ENCODE measurements at places on chromosomes 3 and 15. TPM values are rescaled to one million over a fixed set of nuclear protein-coding genes. Genes with fewer than 3 reads are reported as not detected.

GRCh38 chr15:60235951-60236710 lies 161.7 kb downstream of the ANXA2 start:
- DNase-seq: no peak

DNA sequence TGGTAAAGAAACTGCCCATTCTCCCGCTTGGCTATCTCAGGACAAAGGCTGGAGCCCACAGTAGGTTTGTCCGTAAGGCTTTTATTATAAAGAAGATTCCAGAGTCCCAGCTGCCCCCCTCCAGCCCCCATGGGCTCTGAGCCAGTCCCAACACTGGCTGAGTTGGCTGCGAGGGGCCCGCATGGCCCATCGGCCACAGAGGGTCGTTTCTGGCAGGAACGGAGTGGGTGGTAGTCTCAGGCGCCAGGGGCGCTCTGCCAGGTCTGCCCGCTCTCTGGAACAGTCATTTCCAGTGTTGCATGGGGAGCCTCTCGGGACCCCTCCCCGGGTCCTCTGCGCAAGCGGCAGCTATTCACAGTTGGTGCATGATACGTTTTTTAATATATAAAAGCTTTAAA lies 12.2 kb downstream of the H1-8 start:
- DNase-seq: no peak

GRCh38 chr3:146747051-146747450 lies 141.9 kb upstream of the PLSCR5 start:
- DNase-seq: no peak

DNA sequence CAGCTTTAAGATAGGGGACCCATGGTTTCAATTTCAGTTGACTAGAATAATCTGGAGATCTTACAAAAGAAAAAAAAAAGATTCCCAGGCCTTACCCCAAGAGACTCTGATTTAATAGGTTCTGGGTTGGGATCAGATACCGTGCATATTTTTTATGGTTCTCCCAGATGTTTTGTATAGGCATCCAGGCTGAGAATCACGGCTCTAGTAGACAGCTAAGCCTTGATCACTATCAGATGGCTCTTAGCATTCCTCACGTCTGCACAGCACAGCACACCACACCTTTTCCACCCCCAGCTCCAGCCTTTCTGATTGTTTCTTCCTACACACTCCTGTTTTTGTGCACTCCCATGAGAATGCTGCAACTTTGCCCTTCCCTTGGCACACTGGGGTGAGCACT lies 40.8 kb downstream of the TMEM45A start:
- DNase-seq: no peak

DNA sequence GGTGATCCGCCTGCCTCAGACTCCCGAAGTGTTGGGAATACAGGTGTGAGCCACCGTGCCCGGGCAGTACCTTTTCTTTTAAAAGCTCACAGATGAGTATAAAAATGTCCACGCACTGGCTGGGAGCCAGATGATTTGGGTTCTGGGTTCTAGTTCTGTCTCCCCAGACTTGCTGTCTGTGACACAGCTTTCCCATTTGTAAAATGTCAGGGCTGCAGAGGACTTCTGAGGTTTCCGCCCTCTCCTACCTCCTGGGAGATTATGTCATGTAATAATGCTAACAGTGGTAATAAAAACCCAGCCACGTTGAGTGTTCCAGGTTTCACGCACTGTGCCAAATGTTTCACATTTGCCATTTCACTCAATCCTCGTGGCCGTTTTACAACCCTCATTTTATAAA lies 1.3 kb upstream of the PPP4R2 start:
- DNase-seq: no peak

DNA sequence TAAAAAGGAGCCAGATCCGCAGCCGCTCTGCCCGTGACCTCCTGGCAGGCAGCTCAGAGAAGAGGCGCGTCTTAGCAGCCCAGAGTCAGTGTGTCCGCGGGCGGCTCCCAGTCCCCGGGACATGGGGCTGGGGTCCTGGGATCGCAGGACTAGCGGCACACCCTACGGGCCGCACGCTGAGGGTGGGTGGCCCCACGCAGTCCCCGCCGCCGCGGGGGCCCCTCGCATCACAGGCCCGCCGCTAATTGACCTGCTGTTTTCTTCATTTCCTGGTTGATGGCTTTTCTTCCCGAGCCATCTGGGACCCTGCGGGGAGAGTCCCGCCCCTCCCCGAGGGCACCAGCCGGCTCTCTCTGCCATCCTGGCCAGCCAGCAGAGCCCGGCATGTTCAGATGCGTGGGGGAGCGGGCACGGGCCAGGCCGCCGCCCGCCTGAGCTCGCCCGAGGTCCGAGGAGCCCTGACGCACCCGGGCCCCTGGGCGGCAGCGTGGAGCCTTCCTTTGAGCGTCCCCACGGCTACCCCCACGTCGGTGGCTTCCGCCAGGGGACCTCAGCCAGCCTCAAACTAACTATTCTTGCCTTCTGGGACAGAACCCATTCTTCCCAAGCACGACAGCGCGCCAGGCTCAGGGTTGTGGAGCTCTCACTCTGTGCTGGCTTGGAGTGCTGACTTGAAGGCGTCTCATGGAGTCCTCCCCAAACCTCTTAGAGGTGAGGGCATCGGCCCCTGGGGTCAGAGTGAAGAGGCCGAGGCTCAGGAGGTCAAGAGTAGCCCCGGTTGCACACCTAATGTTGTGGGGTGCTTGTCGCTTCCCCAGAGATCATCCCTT lies 34.6 kb upstream of the CACNA2D3 start:
- no peak for DNase-seq

- DNase-seq: no peak
Observed at GRCh38 chr15:67142767-67143100, 77.3 kb downstream of the SMAD3 start.

- DNase-seq: no peak
Observed at GRCh38 chr3:66454464-66454859, 46.4 kb downstream of the LRIG1 start.

DNA sequence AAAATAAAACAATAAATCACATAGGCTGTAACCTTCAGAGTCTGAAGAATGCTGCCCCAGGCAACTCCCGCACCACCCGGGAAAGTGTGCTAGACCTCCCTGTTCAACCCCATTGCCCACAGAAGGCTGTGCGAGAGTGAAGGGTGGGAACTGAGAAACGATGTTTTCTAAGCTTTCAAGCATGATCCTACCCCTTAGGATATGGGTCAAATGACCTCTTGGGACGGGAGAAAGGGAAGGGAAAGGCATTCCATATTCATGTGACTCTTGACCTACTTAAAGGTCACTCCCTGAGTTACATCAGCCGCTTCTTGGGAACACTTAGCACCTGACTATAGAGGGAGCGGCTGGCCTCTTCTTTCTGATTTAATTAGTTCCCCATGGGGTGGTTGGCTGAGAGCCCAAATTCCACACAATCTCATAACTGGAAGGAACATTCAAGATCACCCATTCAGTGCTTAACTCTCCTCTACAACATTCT lies 114.7 kb upstream of the SLC24A5 start:
- no peak for DNase-seq

DNA sequence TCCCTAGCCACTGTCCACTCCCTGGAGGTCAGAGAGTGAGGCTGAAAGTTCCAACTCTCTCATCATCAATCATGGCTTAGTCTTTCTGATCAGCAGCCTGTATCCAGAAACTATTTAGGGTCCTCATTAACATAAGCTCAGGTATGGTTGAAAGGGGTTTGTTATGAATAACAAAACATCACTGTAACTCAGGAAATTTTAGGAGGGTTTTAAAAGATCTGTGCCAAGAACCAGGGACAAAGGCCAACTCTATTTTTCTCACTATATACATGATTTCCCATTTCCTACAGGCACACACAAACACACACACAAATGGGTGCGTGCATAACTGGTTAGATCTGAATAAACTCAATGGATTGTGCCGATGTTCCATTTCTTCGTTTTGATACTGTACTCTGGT lies 23.6 kb downstream of the STOML1 start:
- no peak for DNase-seq

GRCh38 chr15:101613130-101614000 lies 38.8 kb downstream of the TM2D3 start:
- DNase-seq: no peak

- no peak for DNase-seq
Observed at GRCh38 chr3:11099306-11099705, 55.0 kb upstream of the HRH1 start.

GRCh38 chr3:134427400-134428111 lies 53.3 kb upstream of the AMOTL2 start:
- DNase-seq: no peak

GRCh38 chr3:14514323-14514720 lies 25.8 kb downstream of the GRIP2 start:
- no peak for DNase-seq

- peak; percentile 49 for DNase-seq
Observed at GRCh38 chr3:127652246-127652995, 20.3 kb upstream of the ABTB1 start.

DNA sequence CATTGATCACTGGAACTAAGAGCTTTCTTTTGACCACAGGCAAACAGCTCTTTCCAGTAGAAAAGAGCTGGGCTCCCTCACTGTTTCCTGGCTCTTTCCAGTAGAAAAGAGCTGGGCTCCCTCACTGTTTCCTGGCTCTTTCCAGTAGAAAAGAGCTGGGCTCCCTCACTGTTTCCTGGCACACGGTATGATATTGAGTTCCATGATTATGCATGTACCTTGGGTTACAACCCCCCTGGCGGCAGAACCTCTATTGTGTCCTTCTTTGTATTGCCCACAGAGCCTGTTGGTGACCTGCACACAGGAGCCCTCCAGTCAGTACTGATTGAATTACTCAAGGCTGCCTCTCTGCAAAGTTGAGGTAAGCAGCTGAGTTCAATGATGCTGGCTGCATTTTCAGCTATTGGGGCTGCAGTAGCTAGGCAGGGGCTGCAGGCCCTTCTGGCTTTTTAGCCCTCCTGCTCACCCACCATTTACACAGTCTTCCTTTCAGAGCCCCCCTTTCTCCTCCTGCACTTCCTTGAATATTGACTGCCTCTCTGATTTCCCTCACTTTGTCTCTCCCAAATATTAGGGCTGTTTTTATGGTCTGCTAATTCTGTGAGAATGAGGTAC lies 10.2 kb downstream of the ACKR2 start:
- DNase-seq: no peak

- DNase-seq: peak; percentile 13
Observed at GRCh38 chr15:53808058-53808706, 48.7 kb upstream of the WDR72 start.

DNA sequence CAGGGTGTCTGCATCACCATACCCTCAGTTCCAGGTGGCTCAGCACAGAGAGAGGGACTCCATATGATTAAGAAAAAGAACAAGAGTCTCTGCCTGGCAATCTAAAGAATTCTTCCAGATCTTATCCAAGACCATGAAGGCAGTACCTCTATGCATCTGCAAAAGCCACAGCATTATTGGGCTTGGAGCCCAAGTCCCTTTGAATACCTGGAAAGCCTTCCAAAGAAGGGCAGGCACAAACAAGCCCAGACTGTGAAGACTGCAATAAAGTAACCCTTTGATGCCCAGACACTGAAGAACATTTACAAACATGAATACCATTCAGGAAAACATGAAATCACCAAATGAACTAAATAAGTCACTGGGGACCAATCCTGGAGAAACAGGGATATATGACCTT lies 60.9 kb upstream of the DIPK2A start:
- DNase-seq: no peak

- DNase-seq: no peak
Observed at GRCh38 chr3:176948151-176948550, 249.1 kb downstream of the TBL1XR1 start.

DNA sequence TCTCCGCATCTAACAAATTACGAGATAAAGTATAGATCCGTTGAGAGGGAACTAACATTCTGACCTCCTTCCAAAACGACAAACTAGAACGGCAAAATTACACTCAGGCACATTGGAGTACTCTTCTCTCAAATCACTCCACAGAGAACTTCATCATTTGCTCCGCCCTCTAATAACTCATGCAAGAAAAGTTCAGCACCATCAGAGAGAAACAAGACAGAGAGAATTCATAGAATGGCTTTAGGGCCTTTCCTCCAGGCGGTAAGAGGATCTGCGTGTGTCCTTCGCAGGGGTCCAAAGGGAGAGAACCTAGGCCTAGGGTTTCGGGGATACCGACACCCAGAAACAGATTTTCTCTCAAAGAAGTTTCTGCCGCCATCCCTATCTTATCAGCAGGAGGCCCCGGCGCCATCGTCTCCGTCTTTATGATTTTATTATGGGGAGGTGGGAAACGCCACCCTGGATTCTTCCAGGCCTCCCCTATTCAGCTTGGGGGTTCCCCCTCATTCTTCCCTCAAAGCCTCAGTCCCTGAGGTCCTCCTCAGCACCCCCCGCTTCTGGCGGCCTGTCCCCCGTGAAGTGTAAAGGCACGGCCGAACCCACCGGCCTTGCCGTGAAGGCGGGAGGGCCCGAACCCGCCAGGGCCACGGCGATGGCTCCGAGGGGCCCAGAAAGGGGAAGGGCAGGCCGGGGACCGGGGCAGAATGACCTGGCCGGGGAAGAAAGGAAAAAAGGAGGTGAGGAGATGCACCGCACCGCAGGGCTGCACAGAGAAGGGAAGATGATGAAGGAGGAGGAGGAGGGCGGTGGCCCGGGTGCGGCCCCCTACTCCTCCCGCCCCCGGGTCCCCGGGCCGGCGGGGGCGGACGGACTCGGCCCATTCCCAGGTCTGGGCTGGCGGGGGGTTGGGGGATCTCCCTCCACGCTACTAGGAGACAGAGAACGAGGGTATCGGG lies 768 bp downstream of the UBXN7 start:
- peak; percentile 72 for DNase-seq

DNA sequence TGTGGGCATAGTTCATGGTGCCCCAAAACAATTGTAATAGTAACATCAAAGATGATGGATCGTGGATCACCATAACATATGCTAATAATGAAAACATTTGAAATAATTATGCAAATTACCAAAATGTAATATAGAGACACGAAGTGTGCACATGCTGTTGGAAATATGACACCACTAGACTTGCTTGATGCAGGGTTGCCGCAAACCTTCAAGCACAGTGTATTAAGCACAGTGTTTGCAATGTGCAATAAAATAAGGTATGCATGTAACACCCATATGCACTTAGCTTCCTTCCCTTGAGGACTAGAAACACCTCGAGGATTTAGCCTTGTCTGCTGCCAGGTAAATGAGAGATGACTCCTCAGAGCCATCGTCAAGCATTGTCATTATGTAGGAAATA lies 10.9 kb upstream of the GJD2 start:
- no peak for DNase-seq

GRCh38 chr15:25912035-25912434 lies 48.9 kb upstream of the ATP10A start:
- DNase-seq: no peak

DNA sequence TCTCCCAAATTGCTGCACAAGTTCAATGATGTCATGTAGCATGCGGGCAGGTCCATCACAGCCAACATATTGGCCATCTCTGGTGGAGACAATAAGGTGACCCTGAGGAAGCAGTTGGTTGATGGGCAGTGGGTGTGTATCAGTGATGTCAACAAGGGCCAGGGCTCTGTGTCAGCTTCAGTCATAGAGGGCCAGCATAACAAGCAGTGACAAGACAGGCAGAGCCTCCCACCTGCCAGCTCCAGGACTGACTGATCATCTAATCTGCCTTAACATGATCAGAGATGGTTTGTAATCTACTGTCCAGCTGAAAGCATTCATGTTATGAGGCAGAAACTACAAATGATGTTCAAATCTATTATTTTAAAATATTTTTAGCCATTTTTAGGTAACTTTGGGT lies 62.3 kb downstream of the GLB1 start:
- no peak for DNase-seq

- DNase-seq: no peak
Observed at GRCh38 chr3:168417016-168417415, 321.3 kb upstream of the GOLIM4 start.

The EOMES gene
- not detected for total RNA-seq

The ADAMTS17 gene
- not detected for total RNA-seq

The SEMA3G gene
- not detected for total RNA-seq

The FEZF2 gene
- total RNA-seq: not detected

The A4GNT gene
- total RNA-seq: not detected
